Memory B cell (primary cell): ENCODE measurements at places on chromosomes 7 and 10.

GRCh38 chr7:16062269-16062668 is 359.1 kb downstream of the CRPPA start:
- DNase-seq, result no peak

DNA sequence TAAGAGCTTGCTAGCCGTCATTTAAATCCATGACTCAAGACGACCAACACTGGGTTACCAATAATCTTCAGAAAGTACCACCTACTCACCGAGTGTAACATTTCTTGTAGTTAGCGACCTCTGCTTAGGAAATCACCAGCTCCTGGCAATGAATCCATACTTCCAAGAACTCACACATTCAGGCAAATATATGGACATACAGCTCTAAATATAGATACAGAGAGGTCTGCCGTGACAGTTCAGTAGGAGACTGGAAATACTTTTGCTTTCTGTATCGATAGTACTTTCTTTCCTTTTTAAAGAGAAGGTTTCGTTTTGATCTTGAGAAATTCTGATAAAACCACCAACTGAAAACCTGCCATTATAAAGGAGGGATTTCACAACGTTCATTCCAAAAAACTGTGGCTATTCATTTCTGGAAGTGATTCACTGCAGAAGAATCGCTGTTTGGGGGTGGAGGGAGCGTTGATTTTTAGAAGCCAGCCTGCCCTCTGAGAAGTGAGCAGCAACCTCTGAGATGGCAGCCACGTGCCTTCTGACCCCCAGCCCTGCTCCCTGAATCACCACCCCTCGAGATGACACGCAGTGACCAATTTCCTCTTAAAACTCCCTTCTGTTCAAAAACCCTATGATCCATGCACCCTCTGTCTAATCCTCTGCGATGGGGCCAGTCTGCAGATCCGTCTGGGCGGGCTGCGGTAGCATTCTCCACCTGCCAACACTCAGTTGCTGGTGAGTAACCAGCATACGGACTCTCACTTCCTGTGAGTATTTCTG is 179.0 kb upstream of the KLF14 start:
- peak; percentile 67 for DNase-seq

DNA sequence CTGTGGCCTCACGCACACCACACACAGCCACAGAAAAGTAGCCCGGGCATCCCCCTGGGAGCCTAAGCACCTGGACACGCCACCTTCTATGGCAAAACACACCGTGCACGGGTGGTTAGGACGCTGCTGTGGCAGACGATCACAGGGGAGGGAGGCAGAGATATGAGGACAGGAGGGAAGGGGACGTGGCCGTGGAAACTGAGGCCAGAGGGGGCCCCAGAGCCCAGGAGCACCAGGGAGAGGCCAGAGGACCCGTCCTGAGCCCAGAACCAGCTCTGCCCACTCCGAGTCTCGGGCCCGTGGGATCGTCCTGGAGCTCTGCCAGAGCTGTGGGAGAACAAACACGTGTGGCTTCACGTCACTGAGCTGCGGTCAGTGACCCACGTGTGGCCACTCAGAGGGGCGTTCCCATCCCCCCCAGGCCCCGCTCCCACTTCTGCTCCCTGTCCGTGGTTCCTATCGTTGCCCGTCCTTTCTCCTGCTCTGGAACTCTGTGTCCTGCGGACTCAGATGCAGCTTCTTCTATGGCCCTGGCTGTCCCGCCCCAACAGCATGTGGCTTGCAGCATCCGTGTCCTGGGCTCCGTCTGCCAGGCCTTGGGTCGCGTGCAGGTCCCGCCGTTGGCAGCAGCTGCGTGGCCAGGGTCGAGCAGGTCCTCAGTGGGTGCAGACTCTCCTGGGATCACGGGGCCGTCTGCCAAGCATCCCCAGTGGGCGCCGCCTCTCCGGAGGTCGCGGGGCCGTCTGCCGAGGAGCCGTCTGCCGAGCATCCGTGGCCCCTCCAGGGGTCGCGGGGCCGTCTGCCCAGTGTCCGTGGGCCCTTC is 31.0 kb downstream of the GET4 start:
- DNase-seq, result peak; percentile 52

DNA sequence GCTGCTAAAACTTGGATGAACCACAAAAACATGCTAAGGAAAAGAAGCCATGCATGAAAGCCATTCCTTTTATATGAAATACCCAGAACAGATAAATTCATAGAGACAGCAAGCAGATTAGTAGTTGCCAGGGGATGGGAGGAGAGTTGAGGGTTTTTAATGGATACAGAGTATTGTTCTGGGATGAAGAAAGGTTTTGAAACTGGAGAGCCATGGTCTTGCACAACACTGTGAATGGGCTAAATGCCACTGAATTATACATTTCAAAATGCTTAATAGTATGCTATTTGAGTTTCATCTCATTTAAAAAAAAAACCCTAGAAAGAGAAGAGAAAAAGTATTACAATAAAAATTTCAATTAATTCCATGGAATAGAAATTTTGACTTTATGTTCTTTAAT is 154.3 kb downstream of the GNAT3 start:
- no peak for DNase-seq

GRCh38 chr7:985915-986741 is 3.1 kb downstream of the CYP2W1 start:
- DNase-seq, result no peak

- DNase-seq, result no peak
These were observed 448 bp upstream of the GOLGA7B start for GRCh38 chr10:97849103-97849686.

GRCh38 chr7:94216944-94217461 is 177.7 kb upstream of the COL1A2 start:
- DNase-seq, result no peak

GRCh38 chr10:513393-513792 is 176.1 kb downstream of the DIP2C start:
- DNase-seq, result no peak

GRCh38 chr7:102917436-102918353 is 4.9 kb downstream of the LRRC17 start:
- no peak for DNase-seq

- no peak for DNase-seq
These were observed 266.1 kb downstream of the PRPF18 start for GRCh38 chr10:13852872-13853271.

- no peak for DNase-seq
These were observed 271.2 kb downstream of the ARHGAP12 start for GRCh38 chr10:31657434-31657872.

GRCh38 chr7:139950881-139951525 is 111.7 kb downstream of the PARP12 start:
- no peak for DNase-seq

DNA sequence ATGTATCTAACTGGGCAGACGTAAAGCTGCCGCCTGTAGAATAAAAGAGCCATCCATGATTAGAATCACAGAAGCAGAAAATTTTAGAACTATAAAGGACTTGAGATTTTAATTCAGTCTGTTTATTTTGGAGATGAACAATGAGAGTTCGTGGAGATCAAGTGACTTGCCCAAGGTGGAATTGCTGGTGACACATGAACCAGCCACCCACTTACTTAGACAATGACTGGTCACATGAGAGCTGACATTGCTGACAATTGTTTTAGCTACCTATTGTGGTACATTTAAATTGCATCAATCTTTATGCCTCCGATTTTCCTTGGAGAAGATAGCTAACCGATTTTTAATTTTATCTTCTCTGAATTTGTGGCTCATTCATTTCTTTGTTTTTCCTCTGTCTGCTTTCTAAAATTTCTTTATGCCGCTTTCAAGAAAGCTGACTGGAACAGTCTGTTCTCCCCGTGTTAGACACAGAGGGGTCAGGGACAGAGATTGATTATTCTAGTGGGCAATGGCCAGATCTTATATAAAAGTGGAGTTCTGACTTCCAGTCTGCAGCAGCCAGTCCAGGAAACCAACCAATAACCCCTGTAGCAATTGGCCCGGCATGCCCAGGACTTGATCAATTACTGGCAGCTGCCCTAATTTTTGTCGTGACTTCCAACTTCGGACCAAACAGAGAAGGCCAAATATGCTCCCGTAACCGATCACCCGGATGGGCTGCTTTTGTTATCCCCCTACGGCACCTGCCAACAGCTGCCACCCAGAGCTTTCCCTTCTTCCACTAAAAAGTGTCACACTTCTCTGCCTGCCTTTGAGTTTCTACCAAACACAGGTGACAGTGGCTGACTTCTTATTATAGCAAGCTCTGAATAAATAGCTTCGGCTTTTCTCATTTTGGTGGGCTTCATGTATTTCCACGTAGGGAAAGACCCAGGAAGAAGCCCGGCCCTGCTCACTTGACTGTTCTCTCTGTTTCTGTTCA is 241.6 kb downstream of the CAMK1D start:
- no peak for DNase-seq

DNA sequence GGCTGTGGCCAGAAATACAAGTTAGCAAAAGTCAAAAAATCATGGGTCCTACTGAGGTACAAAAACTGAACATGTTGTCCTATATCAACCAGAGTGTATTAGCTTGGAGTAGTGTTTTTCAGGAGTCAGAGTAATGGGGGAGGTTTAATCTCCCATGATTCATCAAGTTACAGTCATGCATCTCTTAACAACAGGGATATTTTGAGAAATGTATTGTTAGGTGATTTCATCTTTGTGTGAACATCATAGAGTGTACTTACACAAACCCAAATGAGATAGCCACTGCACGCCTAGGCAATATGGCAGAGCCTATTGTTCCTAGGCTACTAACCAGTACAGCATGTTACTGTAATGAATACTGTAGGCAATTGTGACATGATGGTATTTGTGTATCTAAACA is 14.9 kb upstream of the TES start:
- no peak for DNase-seq

DNA sequence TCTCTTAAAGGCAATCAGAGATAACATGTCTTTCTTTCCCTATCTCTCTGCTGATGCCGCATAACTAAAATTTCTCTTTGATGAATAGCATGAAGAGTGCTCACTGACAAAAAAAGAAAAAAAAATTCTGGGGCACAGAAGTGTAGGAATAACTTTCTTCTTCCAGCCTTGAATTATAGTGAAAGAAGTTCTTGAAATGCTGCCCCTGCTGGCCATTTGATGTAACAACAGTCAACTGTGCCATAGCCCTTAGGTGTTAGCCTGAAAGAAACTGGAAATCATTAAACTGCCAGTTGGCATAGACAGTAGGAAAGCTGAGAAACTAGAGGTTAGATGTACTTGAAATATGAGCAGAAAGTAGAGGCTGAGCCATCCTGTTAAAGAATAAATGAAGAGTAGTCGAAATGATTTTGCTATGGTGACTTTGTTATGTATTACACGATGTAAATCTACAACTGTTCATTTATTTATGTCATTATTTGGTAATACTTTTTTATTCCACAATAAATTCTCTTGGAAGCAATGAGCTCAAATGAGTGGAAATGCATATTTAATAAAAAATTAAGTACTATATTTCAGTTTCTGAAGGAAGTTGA is 48.3 kb upstream of the FAM171A1 start:
- peak; percentile 5 for DNase-seq

- DNase-seq, result peak; percentile 37
These were observed at the start of gene NOD1 for GRCh38 chr7:30478349-30479201. Gene NOD1 (minus strand): TSS chr7:30478784. CDS start chr7:30456921, 21,863 bp downstream.

GRCh38 chr7:139567647-139568345 is 44.3 kb downstream of the CLEC2L start:
- no peak for DNase-seq

DNA sequence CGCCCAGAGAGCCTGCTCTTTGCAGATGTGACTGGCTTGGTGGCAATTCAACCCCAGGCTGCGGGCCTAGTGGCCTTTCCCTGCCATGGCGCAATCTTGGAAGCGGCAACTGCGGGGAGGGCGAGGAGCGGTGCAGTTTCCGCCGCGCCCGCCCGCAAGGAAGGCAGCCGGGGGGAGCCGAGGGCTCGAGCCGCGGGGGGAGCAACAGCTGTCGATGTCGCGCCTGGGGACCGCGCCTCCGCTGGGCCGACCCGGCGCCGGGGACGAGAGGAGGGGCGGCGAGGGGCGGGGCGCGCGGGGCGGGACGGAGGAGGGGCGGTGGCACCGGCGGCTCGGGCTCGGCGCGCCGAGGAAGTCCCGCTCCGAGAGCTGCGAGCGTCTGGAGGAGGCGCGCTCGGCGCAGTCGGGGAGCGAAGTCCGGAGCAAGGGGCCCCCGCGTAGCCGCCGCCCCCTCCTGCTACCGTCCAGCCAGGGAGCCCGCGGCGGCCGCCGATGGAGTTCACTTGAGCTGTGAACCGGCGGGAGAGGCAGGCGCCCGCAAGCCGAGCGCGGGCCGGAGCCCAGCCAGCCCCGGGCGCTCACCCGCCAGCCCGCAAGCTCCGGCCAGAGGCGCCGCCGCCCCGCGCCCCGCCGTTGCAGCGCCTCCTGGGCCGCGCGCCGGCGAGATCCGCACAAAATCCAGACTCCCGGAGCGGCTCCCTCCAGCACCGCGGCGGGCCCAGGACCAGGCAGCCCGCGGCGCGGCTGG is 438.1 kb upstream of the GALNT17 start:
- no peak for DNase-seq

DNA sequence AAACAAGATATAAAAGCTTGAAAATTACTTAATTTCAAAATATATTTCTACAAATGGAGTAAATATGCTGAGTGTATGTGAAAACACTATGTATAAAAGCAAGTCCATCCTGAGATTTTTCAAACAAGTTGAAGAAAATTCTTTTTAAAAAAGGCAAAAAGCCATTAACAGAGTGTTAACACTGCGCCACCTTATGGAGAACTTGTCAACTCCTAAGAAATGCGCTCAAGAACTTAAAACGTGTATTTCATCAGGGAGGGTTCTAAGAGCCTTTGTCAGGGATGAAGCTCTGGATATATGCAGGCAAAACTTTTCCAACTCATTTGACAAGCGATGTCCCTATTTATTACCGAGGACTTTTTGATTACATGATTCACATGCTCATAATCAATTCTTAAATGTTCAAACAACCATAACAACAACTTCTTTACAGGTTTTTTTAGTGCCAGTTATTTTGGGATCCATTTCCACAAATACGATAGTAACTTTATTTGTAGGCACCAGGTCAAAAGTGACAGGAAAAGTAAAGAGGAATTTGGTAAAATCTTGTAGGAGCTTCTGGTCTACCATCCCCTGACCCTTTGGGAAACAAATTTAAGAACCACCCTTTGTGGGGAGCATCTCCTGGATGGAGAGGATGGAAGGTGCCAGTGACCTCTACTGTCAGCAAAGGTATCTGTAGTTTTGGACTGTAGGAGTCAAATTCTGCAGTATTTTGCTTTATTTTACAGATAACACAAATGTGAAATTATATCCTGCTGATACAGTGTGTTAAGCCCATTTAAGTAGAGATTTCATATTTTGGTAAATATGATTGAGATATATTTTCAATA is 23.2 kb downstream of the CALCR start:
- DNase-seq, result no peak

DNA sequence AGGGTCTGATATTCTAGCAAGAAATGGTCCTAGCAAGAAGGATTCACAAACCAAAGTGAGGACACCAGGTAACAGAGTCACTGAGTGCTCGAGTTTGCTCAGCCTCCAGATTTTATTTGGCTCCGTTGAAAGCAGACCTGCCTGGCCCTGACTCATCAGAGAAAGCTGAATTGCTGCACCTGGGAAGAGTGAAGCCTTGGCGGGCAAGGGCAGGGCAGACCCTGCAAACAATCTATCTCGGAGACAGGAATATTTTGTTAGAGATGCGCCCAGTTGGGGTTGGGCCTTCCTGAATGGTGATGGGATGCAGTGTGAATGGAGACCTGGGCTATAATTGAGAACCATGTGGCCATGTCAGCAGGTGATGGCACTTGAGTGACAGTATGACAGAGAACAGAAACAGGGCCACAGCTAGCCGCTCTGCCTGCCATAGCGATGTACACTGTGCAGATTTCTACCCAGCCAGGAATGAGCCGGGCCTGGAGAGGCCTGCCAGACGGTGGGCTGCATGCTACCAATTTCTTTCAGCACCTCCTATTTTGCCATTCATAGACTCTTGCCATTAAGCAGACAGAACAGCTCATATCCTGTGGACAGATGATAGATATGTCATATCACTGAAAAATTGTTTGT is 744.2 kb downstream of the LRMDA start:
- no peak for DNase-seq
